Bronchus fibroblast of lung (primary cell): ENCODE measurements at places on chromosomes 6 and 20. TPM values are rescaled to one million over a fixed set of nuclear protein-coding genes. Genes with fewer than 3 reads are reported as not detected.

TSBP1 gene
- total RNA-seq, result not detected in 2 replicates

SPINT3 gene
- not detected in 2 replicates for total RNA-seq

KIAA0408 gene
- 0.30 and 0.84 TPM in 2 replicates for total RNA-seq

DTNBP1 gene
- 2.2 and 4.0 TPM in 2 replicates for total RNA-seq
